ENCODE measurements at places on chromosomes 11 and 22.

DNA sequence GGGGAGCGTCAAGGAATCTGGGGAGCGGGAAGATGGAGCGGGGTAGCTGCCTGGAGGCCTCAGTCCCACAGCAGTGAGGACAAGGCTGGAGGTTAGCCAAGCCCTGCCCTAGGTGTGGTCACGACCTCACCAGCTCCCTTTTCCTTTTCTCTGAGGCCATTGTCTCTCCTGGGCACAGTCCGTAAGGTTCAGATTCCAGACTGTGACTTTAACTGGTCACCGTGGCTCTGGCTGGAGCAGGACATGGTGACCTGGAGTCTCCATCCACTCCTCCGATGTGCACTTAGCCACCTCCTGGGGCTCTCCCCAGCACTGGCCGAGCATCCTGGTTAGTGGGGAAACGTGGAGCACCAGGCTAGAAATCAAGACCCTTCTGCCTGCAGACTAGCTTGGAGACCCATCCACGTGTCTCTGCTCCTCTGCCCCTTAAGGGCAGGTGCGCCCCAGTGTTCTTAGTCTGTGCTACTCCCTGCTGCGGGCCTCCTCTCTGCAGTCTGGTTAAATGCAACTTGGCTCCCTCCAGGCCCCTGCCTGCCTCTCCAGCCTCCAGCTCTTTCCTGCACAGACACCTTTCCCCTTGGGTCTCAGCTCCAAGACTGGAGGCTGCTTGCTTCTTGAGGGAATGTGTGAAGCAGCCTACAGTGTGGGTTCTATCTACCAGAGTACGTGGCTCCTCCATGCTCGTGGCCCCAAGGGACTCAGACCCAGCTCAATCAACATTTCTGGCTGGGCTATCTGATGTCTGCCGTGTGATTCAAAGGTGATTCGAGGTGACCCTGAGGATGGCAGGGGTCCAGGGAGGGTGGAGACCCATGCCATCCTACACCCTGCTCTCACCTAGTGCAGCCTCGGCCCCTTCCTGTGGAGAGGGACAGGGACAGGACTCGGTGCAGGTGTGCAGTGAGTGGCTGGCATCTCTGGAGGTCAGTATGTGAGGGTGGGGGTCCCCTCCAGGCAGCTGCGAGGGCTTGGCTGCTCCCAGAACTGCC is 5.2 kb downstream of the SLC25A1 start:
- no peak for DNase-seq

DNA sequence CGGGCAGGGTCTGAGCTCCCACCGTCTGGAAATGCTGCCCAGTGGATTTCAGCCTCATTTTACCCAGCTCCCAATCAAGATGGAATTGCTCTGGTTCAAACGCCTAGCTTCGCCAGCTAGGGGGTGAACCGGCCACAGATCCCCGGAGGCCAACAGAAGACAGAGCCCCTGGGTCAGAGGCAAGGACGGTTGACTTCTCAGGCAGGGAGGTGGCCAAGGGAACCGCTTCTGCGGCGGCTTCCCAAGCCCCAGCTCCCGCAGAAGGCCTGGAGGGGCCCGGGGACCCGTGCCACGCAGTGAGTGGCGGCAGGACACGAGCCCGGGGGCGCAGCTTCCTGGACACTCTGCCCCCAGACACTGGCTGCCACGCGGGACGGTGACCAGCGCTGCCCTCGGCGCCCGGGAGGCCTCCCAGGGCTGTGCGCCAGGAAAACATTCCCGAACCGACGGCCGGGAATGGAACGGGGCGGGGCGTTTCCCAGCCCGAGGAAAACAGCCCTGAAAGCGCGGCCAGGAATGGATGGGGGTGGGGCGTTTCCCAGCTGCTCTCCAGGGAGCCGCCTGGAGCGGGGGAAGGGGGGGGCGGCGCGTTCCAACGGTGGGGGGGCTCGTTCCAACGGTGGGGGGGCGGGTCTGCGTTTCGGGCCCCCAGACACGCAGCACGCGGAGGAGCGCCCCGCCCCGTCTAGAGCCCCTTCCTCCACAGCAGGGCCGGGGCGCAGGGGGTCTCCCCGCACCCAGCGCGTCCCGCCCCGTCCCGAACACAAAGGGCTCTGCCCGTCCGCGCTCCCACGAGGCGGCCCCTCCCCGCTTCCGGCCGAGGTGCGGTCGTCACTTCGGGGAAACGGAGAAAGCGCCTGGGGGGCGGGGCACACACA is 13.5 kb upstream of the B4GALNT4 start:
- DNase-seq = peak; percentile 75

- no peak for DNase-seq
These were observed 24.9 kb downstream of the USH1C start for GRCh38 chr11:17519061-17519885.

DNA sequence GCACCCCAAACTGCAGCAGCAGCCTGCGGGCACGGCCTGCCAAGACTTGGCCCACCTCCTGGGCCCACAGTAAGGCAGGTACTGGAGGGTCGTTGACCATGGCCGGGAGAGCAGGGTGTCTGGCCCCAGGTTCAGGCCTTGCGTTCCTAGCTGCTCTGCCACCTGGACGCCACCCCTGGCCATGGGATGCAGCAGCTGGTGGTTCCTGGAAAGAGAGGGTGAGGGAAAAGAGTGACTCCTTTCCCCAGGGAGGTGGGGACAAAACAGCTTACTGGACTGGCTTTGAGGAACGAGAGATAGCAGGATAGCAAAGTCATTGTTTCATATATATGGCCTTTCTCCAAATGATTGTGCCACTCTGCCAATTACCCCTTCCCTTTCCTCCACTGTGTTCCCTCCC is 1.8 kb downstream of the BSCL2 start:
- no peak for DNase-seq

DNA sequence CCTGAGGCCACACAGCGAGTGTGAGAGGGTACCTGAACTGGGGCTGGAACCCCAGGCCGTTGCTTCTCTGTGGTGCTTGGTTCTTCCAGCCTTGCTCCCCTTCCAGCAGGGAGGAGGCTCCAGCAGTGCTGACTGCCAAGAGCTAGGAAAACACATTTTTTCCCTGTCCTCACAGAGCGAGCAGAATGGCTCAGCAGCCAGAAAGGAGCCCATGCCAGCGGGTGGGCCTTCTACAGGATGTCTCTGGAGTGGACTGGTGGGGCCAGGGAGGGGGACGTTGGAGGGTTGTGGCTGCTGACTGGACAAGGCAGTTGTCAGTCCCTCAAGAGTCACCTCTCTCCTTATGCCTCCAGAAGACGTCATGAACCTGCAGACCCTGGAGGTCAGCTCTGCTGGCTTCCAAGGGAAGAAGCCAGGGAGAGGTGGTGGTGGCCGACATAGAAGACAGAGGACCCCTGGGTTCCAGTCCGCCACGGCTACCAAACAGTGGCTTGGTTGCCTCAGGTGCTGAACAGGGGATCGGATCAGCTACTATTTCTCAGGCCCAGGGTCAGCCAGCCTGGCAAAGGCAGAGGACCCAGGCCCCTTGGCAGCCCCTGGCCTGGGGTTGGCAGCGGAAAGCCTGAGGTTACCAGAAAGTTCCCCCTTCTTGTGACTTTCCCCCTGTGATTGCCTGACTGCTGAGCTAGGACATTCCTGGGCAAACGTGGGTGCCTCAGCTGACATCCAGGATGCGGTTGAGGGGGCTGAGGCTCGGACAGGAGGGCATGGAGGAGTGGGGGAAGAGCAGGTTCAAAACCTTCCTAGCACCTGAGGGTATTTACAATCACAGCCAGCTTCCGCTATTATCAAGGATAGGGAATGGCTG is 3.7 kb downstream of the MAFF start:
- no peak for DNase-seq

DNA sequence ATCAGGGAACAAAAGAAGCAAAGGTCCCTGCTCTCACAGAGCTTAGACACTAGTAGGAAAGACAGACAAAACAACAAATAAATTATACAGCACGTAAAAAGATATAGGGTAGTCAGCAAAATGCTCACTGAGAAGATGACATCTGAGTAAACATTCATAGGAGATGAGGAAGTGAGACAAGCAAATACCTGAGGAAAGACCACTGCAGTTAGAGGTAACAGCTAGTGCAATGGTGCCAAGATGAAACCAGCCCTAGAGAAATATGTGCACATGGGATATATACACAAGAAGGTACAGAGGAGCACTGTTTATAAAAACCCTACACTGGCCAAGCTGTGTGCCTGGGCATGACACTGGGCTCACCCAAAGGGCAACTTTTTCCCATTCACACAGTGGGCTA is 9.8 kb downstream of the CYP2R1 start:
- DNase-seq = no peak

DNA sequence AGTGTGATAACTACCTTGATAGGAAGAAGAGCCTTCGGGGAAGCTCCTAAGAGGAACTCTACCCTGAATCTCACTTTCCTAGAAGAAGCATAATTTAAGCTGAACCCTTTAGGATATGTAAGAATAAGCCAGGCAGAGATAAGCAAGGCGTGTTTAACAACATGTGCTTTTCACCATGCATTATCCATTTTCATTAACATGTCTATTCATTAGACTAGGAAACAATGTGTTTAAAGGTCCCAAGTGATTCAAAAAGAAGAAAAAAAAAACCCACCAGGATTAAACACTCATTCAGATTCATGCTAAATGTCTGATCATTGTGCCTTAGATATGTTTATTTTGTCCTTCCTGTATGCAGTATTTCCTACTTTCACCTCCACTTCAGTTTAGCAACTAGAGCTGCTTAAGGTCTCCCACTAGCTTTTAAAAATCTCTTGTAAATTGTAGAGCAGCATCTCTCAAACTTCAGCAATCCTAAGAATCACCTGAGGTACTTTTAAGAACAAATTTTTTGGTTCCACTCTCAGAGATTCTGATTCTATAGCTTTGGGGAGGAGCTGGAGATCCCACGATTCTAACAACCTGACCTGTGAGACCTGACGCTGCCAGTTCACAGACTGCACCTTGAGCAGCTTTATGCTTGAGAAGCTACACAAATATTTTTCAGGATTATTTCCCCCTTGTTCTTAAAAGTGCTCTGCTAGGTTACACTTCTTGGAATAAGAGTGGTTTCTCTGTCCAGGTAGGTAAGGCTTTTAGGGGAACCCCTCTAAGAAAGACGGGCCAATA is 955.4 kb upstream of the CCDC90B start:
- no peak for DNase-seq

- DNase-seq = no peak
These were observed 91.4 kb downstream of the NELL1 start for GRCh38 chr11:20760811-20761210.

GRCh38 chr11:66068154-66068821 is 1.8 kb upstream of the PACS1 start:
- no peak for DNase-seq

GRCh38 chr11:119459293-119459976 is 36.5 kb upstream of the THY1 start:
- no peak for DNase-seq

GRCh38 chr22:24685531-24686190 is 82.7 kb downstream of the GGT1 start:
- no peak for DNase-seq

DNA sequence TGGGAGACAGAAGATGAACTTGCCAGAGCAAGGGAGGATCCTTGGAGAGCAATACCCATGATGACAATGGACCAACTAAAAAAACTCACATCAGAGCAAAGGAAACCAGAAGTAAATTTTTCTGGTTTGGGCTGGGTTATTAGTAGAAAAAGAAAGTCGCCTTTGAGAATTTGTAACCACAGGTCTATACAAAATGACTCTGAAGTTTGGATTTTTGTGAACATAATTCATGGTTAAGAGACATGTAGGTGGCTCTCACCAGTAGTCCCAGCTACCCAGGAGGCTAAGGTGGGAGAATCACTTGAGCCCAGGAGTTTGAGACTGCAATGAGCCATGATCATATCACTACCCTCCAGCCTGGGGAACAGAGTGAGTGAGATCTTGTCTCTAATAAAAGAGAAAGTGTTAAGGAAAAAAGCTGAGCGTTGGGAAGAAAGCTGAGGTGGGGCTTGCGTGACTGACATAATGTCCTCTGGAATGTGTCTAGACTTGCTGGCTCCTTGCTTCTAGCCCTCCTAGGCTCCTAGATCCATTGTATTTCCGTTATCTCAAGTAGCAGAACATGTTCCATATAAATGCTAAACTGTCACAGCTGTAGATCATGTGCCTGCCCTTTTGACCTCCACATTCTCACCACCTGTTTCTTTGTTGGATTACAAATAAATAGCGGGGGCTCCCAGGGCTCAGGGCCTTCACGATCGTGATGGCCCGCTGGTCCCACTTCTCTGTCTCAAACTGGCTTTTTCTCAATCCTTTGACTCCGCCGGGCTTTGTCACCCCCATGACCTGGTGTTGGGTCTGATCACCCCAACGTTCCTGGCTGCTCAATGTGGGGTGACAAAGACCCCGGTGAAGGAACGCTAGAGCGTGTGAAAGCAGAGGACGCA is 56.2 kb upstream of the SC5D start:
- no peak for DNase-seq

DNA sequence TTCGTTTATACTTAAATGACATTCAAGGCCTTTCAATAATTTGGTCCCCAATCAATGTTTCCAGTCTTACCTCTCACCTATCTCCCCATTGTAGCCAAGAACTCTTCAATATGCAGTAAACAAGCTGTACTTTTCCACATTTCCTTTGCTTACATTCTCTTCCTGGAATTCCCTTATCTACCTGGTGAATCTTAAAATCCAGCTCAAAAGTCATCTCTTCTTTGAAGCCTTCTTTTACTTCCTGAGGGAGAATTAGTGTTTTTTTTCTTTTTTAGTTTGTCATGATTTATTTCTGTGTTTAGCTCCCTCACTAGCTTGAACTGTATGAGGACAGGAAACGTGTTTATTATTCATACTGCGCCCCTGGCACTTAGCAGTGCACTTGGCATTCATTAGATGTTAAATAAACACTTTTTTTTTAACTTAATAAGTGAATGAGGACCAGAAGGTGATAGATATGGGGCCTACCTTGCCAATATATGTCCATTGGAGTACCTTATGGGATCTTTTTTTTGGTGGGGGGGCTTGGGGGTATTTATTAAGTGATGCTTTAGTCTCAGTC is 4.9 kb upstream of the PTS start:
- no peak for DNase-seq

GRCh38 chr11:46808799-46809431 is 37.2 kb downstream of the CKAP5 start:
- no peak for DNase-seq

GRCh38 chr11:72673943-72674828 is at the start of gene PDE2A:
PDE2A (minus strand) TSS chr11:72674422; CDS start chr11:72674207, 215 bp downstream.
- DNase-seq = no peak

DNA sequence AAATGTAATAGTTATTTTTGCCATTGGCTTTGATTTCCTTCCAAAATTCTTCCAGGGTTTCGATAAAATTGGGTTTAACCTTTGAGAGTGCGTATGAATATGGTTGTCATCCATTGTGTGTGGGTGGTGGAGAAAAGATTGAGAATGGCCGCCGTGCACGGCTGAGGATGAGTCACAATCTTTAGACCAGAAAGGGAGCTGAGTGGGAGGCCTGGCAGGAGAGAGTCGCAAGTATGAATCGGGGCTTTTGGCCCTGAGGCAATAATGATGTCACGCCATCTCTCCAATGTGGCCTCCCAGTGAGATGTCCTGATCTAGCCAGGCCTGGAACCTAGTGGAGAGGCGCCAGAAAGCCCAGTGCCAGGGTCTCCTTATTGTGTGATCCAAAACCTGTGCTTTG is 33.1 kb upstream of the SMPD1 start:
- no peak for DNase-seq
